ENCODE measurements at places on chromosomes 11 and 22.

DNA sequence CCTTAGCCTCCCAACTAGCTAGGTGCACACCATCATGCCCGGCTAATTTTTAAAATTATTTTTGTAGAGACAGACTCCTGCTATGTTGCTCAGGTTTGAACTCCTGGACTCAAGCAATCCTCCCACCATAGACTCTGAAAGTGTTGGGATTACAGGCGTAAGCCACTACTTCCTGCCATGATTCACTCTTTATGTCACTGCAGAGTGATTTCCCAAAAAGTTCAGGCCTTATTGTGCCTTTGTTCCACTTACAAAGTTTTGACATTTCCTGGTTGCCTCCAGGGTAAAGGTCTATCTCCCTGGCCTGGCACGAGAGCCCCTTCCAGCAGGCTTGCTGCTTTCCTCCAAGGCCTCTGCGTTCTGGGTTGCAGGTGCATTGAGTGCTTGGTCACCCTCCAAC lies 44.6 kb upstream of the RIC3 start:
- DNase-seq = no peak

DNA sequence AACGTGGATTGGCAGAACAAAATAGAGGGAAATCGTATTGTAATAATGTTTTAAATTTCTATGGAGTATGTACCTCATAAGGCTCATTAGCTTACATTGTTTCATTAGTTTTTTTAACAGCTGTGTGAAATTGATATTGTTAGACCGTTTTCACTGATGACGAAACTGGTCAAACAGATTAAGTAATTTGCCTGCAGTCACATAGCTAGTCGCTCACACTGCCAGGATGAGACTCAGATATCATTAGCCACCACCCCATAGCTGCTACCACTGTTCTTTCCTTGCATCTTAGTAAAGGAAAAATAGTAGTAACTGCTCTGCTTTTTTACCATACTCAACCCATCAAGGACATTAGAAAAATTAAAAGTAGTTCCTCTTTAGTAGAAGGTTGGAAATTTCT lies 64.0 kb downstream of the DKK3 start:
- DNase-seq = no peak

GRCh38 chr11:44456544-44457300 lies 108.7 kb upstream of the CD82 start:
- no peak for DNase-seq

GRCh38 chr22:26330971-26331625 lies 98.0 kb upstream of the ASPHD2 start:
- DNase-seq = peak; percentile 41

Measured in A172 (cell line).